ENCODE measurements at places on chromosomes 7 and 10. TPM values are rescaled to one million over a fixed set of nuclear protein-coding genes. Genes with fewer than 3 reads are reported as not detected.

Gene STAG3
- total RNA-seq: 1.5 TPM

Gene ZNF804B
- not detected for total RNA-seq

Gene CCSER2
- total RNA-seq: 146 TPM

- no peak for DNase-seq
These were observed 127.7 kb downstream of the SPAG6 start for GRCh38 chr10:22473044-22473443.

DNA sequence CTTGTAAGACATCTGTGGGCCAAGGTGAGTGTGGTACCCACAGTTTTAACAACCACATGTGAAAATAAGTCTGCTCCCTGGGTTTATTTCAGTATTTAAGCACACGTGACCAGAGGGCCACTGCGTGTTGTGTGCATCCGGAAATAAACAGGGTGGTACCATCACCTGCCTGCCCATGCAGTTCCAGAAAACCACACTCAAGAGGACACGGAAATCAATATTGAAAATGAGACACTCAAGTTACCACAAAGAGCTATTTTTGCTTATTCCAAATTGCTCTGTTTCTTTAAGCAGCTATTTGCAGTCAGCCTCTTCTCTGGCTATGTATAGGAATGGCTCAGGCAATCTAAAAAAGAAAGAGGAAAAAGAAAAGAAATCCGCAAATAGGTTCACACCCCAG lies 71.8 kb upstream of the LOXL4 start:
- DNase-seq: no peak

- DNase-seq: no peak
These were observed 32.3 kb upstream of the ANTXRL start for GRCh38 chr10:46254467-46254866.

Data from heart right ventricle (tissue), 16 donors.